ENCODE measurements at places on chromosomes 1 and 21. TPM values are rescaled to one million over a fixed set of nuclear protein-coding genes. Genes with fewer than 3 reads are reported as not detected.

DUSP12 gene
- total RNA-seq: 45.9 TPM

DNA sequence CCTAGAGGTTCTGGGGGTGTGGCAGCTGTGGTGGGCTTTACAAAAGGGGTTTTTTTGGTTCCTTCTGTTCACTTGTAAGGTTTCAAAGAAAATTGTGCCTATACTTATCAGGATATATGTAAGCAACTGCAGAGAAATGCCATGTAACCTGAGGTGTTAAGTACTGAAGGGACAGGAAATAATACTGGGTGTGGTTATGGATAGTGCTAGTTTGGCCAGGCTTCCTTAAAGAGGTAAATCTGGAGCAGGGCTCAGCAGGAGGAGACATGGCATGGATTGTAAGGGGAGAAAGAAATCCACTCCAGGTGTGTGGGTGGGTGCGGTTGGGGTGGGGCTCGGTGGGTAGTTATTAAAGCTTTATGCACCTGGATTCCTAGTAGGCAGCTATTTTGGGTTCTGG lies 28.3 kb downstream of the KIRREL1 start:
- DNase-seq: no peak

TFF1 gene
- total RNA-seq: not detected

GRCh38 chr1:244414543-244414942 lies 37.2 kb downstream of the ADSS2 start:
- peak; percentile 29 for DNase-seq

MCOLN3 gene
- total RNA-seq: 0.48 TPM

DNA sequence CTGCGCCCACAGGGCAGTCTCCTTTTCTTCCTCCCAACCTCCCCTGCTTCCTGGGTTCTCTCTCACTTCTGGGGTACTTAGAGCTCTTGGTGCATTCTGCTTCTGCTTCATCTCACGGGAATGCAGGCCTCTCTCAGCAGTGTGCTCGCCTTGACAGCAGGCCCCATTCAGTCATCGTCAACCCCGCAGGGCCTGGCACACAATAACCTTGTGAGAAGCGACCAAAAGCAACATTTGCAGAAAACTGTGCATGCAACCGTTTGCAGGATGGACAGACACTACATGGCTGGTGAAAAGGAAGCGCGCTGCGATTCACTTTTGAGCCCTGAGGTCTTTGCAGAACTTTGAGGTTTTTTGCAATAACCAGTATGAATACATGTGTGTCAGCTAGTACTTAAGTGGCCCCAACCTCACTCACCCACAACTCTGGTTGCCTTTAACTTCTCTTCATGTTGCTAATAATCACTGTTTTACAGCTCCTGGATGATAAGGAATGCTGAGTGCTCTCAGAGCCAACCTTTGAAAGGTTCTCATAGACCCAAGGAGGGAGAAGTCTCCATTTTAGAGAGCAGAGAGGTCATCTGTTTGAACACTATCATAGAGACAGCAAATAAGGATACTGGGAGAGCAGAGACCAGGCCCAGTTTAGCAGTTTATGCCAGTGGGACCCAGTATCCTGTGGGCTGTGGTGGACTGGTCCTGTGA lies 2.5 kb upstream of the CD160 start:
- DNase-seq: peak; percentile 86

DNA sequence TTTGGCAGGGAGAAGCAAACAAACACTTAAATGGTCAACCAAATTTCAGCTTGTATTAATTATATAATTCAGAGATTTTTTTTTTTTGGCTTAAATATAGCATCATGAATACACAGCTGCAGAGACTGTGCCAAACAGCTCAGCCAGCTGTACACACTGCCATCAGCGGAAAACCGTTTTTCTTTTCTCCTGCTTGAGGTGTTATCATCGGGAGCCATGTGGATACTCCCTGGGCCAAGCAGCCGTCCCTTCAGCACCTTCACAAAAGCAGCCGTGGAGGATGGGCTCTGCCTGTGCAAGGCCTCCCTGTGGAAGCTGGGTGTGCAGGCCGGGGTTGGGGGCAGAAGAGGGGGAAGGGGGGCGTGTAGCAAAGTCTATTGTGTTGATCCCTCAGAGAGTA lies 85.0 kb downstream of the NUF2 start:
- no peak for DNase-seq

DNA sequence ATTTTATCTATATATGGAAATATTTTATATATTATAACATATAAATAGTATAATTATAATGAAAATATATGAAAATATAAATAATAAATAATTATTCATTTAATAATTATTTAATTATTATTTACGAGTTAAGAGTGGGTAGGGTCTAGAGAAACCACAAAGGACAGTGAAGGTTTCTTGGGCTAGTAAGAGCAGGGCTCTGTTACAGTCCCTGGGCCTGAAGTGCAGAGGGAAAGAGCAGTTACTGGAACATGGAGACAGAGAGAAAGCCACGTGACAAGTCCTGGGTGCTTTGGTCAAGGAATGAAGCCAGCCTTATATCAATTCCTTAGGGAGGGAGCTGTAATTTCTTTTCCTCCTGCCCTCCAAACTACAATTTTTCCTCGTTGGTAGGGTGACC lies 117.2 kb upstream of the OLIG2 start:
- no peak for DNase-seq

- peak; percentile 31 for DNase-seq
These were observed 4.4 kb upstream of the MAPKAPK2 start for GRCh38 chr1:206680279-206680678.

DNA sequence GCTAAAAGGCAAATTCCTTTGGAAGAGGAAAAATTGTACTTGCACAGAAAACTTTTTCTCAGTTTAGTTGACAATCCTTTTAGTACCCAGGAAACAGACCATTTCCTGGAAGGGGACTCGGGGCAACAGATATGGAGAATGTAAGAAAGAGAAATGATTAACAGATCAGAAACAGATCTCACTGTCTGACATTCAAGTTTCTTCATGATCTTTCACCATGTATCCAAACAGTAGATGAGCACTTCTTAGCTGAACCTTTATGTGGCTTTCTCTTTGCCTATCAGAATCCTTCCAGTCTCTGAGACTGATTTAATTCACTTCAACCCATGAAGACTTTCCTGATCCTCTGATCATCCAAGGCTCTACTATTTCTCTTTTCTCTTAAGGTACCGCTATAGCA lies 2.7 kb downstream of the TTLL7 start:
- DNase-seq: no peak

- DNase-seq: no peak
These were observed 361.5 kb upstream of the ADGRL2 start for GRCh38 chr1:81439046-81439823.

- no peak for DNase-seq
These were observed 16.1 kb downstream of the COL6A1 start for GRCh38 chr21:45997495-45998275.

GRCh38 chr1:35173491-35173890 lies 19.5 kb downstream of the SFPQ start:
- DNase-seq: no peak

Data from RPMI7951 (cell line).